ENCODE measurements at places on chromosomes 2 and 18.
A peak's percentile ranks its signal among the peaks of the same experiment; 100 is the strongest.

DNA sequence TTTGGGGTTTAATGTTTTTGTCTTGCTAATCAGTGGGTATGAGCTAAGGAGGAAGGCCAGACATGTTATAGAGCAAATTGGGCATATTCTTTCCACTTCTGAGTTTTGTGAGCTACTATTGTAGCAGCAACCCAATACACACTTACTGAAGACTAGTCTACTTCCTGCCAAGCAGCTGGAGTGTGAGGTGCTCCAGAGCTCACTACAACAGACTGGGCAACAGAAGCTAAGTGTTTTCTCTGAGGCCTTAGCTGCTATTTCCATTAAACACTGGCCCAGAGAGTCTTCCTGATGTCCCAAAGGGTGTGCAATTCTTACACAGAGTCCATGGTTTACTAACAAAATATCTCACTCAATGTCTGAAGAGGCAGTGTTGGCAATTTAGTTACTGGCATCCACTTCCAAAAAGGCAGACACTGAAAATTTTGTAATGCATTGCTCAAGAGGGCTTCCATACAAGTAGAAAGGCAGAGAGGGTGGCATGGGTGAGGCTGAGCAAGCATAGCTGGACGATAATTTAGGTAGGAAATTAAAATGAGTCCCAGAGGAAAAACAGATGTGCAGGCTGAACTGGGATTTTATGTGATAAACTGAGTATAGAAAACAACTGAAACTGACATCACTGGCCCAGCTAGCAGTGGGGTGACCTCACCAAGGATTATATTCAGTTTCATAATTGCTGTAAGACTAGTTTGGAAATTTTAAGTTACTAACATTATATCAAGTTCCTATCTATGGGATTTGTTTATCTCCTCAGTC is 68.6 kb downstream of the ZC3H6 start:
- peak; percentile 31 for DNase-seq

GRCh38 chr2:238095143-238095542 is 5.0 kb upstream of the ESPNL start:
- no peak for DNase-seq

DNA sequence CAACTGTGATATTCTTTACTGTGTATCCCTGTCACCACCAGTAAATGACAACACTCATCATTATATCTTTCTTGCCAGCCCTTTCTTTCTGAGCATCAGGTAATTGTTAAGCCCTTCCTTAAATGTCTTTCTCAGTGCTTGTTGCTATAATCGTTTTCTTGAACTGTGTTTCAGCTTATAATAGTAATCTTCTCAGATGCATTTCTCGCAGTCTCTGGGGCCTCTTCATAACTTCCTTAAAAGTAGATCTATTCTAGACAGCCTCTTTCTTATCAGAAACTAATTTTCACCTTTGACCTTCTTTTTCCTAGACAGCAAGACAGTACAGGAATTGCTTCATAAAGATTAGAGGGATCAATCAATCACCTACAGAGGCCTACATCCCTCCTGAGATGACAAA is 648.1 kb downstream of the CPS1 start:
- DNase-seq: no peak

- DNase-seq: no peak
Measured at GRCh38 chr2:235268535-235268934, 225.3 kb upstream of the AGAP1 start.

- DNase-seq: no peak
Measured at GRCh38 chr2:39638581-39638980, 27.1 kb upstream of the TMEM178A start.

DNA sequence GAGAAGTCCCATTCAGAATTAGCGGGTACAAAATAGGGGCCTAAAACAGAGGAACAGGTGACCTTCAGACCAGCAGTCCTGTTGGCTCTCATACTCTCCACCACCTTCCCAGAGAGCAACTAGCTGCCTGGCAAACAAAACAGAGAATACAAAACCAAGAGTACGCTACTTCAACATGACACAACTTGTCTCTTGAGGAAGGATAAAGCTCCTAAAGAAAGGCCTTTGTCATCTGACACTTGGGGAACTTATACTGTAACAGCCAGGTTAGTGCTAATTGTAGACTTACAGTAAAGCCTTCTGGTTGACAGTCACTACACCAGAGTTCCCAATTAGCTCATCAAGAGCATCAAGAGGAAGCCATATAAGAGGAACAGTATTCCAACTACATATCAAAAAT is 282.1 kb upstream of the NT5C1B start:
- no peak for DNase-seq

DNA sequence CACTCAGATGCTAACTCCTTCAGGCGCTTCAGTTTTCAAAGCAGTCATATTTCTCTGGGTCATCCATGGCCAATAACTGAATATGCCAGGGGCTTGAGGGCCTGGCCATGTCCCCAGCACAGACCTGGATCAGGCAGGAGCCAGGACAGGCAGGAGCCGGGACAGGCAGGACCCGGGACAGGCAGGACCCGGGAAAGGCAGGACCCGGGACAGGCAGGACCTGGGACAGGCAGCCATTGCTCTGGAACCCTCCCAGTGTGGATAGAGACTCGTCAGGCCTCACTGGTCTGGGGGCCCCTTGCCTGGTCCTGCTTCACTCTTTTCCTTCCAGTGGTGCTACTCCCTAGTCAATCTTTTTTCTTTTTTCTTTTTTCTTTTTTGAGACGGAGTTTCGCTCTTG is 117.5 kb upstream of the TEX51 start:
- DNase-seq: no peak

All from GM10248 (cell line).